ENCODE measurements at places on chromosomes 4 and X. TPM values are rescaled to one million over a fixed set of nuclear protein-coding genes. Genes with fewer than 3 reads are reported as not detected.

DNA sequence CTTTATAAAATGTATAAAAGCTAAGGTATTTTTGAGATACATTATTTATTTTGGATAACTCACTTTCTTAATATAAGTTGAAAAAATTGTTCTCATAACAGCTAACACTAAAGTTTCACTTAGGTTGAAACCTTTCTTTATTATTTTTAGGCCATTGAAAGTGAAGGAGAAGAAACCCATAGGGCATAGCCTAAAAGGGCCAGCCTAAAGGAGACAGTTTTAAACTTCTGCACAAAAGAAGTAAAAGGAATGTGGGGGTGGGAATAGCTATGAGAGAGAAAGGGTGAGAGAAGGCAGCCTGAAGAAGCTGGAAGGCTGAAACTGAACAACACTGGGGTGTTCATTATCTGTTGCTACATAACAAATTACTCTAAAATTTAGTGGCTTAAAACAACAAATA lies 57.6 kb upstream of the RAPGEF2 start:
- DNase-seq = no peak

GRCh38 chrX:63784902-63785707 lies at the start of gene ARHGEF9:
TSS of gene ARHGEF9 (minus strand) at chrX:63785214. CDS start at chrX:63785145, 69 bp downstream.
- DNase-seq = peak; percentile 77

DNA sequence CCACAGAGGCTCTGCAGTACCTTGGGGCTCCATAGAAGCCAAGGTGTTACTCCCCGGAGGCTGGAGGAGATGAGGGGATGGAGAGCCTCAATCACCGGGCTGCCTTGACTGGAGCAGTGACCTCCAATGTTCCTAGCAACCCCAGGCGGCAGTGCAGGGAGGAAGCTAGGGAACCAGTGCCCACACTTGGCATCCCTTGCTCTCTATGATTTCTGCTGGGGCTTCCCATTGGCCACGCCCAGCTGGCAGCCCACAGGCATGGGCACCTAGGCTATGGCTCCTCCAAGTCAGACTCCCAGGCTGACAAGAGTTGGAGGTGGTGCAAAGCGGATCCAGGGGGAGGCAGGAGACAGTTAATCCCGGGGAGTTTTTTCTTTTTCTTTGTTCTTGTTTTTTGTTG lies 229.7 kb downstream of the EVC2 start:
- DNase-seq = no peak

- no peak for DNase-seq
Measured at GRCh38 chr4:141541851-141542250, 94.5 kb upstream of the IL15 start.

GRCh38 chr4:69874507-69874906 lies 14.6 kb upstream of the SULT1E1 start:
- no peak for DNase-seq

DNA sequence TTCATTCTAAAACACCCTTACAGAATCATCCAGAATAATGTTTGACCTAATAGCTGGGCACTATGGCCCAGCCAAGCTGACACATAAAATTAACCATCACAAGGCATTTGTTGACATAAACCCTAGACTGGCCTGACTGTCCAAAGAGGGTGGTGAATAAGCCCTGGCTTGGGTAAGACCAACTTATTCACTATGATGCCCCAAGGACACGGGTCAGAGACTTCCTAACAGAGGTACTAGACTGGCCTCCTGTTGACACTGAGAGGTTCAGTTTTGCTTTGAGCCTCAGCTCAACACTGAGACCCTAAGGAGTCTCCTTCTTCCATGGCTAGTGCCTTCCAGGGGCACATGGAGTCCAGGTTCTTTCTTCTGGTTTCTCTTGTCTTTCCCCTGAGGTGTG lies 21.3 kb downstream of the FGF2 start:
- DNase-seq = no peak

- peak; percentile 77 for DNase-seq
Measured at GRCh38 chr4:122827258-122827878, 737 bp downstream of the FGF2 start.

DNA sequence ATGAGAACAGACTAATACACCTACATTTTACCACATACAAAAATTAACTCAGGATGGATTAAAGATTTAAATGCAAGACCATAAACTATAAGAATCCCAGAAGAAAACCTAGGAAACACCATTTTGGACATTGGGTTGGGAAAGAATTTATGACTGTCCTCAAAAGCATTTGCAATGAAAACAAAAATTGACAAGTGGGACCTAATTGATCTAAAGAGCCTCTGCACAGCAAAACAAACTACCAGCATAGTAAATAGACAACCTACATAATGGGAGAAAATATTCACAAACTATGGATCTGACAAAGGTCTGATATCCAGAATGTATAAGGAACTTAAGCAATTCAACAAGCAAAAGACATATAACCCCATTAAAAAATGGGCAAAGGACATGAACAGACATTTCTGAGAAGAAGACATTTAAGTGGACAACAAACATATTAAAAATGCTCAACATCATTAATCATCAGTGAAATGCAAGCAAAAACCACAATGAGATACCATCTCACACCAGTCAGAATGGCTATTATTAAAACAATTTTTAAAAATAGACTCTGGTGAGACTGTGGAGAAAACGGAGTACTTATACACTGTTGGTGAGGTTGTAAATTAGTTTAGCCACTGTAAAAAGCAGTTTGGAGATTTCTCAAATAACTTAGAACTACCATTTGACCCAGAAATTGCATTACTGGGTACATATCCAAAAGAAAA lies 221.7 kb upstream of the DIPK2B start:
- no peak for DNase-seq

DNA sequence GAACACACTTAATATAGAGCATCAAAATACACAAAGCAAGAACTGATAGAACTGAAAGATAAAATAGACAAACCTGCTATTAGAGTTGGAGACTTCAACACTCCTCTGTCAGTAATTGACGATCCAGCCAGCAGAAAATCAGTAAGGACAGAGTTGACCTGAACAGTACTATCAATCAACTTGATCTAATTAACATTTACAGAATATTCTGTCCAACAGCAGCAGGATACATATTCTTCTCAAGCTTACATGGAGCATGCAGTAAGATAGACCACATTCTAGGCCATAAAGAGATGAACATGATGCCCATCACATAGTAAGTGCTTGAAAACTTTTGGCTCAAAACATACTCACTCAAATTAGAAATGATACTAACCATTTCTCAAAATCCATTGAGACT lies 196.7 kb upstream of the KLF3 start:
- no peak for DNase-seq

Gene SRPX2
- 30.4 TPM for total RNA-seq

Gene UGT2B17
- not detected for total RNA-seq

Gene SLC10A4
- 1.8 TPM for total RNA-seq

Gene SHROOM4
- total RNA-seq = 10.2 TPM

Gene KLB
- not detected for total RNA-seq
